NCI-H446 treated with DMSO at 0.1 percent for 48 hours (cell line): ENCODE measurements at places on chromosomes 6 and 20.

DNA sequence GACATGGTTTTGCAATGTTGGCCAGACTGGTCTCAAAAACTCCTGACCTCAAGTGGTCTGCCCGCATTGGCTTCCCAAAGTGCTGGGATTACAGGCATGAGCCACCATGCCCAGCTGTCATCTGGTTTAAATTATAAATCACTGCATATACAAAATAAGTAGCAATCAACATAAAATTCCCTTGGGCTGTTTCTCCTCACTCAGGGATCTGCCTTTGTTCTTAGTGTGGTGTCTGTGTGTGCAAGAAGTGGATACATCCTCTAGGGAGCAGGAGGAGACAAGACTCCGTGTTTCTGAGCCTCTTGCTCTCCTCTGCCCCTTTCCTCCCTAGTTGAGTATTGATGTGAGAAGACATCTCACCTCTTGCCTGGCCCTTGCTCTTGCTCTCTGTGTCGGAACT is 65.2 kb upstream of the ADGRF4 start:
- no peak for DNase-seq

GRCh38 chr20:8877294-8877693 is 191.6 kb upstream of the PLCB4 start:
- no peak for DNase-seq

- no peak for DNase-seq
Measured at GRCh38 chr6:80151635-80152034, 45.2 kb downstream of the BCKDHB start.

GRCh38 chr6:29520232-29520631 is 32.5 kb upstream of the MAS1L start:
- DNase-seq = no peak

DNA sequence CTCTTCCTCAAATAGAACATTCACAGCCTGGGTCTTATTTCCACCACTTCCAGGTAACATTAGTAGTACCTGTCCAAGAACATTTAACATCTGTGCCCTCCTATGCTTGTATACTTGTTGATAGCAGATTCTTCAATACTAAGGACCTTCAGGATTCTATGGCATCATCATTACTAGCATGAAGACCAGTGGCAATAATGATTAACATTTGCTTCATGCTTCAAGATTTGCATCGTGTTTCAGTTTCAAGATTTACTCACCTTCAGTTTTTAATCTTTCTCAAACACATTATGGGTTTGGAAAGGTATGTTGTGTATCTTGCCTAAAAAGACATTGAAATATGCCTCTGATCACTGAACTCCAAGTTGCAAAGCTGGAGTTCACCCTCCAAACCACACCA is 412.8 kb upstream of the NRSN1 start:
- DNase-seq = no peak

GRCh38 chr20:59484228-59484627 is 120.1 kb upstream of the PHACTR3 start:
- DNase-seq = no peak

DNA sequence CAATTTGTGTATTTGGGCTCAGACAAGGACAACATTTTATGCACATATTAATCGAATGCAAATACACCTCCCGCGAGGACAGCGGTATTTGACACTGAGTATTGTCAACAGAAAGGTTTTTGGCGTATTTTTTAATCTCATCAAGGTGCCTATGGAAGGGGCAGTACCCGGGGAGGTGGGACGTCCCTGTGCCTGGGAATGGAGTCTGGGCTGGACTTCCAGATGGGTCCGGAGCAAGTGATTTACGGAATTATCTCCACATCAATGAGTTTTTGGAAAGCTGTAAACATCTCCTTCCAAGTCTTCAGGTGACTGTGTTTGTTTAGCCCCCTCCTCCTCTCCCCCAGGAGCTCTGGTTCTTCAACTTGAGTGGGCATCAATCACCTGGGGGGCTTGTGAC is 39.8 kb downstream of the PRR18 start:
- DNase-seq = no peak

DNA sequence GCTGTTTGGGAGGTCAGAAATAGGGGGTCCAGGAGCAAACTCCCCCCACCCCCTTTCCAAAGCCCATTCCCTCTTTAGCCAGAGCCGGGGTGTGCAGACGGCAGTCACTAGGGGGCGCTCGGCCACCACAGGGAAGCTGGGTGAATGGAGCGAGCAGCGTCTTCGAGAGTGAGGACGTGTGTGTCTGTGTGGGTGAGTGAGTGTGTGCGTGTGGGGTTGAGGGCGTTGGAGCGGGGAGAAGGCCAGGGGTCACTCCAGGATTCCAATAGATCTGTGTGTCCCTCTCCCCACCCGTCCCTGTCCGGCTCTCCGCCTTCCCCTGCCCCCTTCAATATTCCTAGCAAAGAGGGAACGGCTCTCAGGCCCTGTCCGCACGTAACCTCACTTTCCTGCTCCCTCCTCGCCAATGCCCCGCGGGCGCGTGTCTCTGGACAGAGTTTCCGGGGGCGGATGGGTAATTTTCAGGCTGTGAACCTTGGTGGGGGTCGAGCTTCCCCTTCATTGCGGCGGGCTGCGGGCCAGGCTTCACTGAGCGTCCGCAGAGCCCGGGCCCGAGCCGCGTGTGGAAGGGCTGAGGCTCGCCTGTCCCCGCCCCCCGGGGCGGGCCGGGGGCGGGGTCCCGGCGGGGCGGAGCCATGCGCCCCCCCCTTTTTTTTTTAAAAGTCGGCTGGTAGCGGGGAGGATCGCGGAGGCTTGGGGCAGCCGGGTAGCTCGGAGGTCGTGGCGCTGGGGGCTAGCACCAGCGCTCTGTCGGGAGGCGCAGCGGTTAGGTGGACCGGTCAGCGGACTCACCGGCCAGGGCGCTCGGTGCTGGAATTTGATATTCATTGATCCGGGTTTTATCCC is at the start of gene VEGFA:
Gene VEGFA (plus strand): TSS at position 686 of the 846 bp plus-strand sequence.
- DNase-seq = peak; percentile 64

DNA sequence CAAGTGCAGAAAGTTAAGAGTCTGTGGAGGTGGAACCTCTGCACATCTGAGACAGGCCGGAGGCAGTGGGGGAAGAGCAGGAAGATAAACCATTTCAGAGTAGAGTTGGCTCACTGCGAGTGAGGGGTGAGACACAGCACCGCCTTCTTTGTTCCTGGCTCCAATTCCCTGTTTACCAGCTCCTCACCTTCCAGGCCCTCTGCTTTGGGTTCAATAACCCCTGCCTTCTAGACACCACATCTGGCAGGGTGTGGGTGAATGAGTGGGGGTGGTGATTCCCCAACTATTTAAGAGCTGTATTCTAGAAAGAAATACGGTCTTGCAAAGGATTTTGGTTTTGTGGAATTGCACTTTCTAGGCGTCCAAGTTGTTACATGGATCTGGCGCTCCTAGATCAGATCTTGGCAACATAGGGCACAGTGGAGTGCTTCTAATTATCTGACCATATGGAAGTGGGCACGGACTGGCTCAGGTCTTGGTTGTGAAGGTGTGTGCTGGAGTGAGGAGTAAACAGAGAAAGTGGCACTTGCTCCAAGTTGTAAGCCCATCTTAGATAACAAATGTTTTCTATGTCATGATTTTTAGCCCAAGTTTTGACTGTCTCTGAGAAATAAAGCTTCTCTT is 141.6 kb upstream of the NRN1 start:
- no peak for DNase-seq

DNA sequence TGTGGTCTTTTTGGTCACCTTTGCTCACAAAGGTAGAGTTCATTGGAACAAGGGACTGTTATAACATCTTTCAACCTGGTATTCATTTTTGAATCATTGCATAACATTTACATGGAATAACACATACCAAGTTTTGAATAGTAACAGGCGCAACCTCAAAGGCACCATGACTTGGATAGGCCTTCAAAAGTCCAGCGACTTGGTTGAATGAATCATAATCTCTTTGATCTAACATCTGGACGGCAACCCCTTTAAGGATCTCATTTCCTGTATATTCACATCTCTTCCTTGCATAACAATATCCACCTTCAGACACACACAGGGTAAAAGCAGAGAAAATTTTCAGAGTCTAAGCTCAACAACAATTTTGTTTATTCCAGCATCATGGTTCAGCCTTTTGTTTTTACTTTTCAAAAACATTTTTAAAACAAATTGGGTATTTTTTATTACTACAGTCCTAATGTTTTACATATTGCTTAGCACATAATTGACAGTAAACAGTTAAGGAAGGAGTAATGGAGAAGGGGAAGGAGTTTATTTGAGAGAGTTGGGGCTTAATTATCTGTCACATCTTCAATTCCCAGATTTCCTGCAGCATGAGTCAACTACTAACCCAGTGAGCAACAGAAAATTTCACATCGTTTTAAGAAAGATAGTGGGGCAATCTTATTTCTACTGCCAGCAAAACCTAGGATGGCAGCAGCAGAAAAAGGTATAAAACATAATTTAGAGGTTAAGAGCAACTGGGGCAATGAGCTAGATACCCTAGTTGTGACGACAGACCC is 41.8 kb upstream of the F13A1 start:
- no peak for DNase-seq

DNA sequence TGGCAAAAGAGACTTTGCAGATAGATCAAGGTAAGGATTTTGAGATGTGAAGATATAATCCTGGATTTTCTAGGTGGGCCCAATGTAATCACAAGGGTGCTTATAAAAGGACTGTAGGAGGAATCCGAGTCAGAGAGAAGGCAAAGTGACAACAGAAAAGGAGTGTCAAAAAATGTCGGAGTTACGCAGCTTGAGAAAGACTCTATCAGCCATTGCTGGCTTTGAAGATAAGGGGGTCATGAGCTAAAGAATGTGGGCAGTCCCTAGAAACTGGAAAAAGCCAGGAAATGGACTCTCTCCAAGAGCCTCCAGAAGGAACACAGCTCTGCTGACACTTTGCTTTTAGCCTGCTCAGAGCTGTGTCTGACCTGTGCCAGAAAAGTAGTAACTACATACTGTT is 8.7 kb upstream of the RWDD1 start:
- no peak for DNase-seq
